ENCODE measurements at places on chromosomes 1 and 21.

DNA sequence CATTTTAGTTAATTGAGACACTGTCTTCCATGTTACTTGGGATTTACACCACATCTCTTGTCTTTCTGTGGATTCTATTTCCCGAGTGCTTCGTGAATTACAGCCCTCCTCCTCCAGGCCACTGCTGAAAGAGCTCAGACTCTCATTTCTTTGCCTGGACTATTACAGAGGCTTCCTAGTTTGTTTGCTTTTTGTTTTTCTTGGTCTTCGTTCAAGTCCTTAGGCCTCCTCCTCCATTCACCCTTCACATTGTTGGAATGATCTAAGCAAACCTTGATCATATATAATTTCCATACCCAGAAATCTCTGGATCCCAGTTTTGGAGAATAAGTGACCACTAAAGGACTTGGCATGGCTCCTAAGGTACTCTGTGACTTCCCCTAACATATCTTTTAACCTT, 94.1 kb downstream of the CNIH3 start:
- DNase-seq = no peak

DNA sequence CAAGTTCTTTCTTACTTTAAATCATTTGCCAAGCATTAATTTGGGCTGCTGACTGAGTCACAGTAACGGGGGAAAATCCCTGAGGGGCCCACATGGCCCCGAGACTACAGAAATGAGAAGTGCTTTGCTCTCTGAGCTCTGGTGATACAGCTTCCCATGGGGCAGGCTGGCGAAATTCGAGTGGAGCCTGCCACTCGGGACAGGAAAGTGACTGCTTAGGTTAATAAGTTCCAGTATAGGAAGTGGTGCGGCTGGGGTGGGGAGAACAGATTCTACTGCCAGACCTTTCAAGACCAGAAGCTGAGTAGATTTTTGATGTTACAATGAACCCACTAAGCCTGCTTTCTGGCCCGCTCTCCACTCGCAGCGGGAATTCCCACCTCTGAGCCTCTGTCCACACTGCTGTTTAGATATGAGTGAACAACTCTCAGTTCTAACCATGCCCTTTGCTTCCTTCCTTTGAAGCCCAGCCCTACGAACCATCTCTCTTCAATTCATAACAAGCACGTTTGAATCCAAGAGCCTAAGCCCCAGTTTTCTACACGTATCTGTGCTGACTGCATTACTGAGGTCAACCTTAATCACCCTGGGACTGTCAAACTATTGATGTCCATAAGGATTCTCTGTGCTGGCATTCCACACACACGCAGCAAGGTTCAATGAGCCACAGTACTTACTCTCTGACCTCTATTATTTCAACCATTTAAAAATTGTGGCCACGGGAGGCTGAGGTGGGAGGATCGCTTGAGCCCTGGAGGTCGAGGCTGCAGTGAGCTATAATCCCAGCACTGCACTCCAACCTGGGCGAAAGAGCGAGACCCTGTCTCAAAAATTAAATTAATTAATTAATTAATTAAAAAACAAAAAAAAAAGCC, 9.6 kb downstream of the ZBTB17 start:
- no peak for DNase-seq

- DNase-seq = no peak
Measured at GRCh38 chr1:228465571-228466146, 21.5 kb upstream of the RNF187 start.

DNA sequence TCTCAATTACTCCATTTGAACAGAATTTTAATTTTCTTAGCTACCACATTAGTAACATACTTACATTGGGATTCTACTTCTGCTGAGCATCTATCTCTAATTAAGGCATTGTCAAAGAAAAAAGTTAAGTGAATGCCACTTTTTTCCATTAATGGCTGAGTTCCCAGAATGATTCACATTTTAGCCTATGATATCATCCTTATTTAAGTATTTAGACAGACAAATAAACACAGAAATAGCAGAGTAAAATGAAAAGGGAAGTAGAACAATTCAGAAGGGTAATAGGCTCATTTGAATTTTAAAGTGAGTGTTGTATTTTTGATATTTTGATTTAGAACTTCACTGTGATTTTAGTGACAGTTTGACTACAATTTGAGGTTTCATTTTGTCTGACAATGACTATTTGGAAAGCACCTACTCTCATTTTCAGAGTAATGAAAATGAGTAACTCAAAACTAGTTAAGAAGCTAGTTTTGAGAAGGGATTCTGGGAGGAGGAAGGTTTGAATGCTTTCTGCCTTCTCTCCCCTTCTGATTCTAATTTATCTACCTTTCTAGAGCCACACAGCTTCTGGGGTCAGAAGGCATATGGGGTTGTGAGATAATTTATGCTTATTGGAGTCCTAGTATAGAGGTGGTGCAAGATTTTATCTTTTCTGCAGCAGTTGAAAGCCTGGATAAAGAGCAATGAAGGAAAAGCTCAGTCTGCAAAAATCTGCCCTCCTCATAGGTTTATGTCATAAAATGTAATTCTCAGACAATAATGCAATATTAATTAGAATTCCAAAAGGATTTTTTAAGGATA, 15.5 kb downstream of the LYPLAL1 start:
- no peak for DNase-seq

- no peak for DNase-seq
Measured at GRCh38 chr1:234584420-234584805, 25.6 kb downstream of the IRF2BP2 start.

DNA sequence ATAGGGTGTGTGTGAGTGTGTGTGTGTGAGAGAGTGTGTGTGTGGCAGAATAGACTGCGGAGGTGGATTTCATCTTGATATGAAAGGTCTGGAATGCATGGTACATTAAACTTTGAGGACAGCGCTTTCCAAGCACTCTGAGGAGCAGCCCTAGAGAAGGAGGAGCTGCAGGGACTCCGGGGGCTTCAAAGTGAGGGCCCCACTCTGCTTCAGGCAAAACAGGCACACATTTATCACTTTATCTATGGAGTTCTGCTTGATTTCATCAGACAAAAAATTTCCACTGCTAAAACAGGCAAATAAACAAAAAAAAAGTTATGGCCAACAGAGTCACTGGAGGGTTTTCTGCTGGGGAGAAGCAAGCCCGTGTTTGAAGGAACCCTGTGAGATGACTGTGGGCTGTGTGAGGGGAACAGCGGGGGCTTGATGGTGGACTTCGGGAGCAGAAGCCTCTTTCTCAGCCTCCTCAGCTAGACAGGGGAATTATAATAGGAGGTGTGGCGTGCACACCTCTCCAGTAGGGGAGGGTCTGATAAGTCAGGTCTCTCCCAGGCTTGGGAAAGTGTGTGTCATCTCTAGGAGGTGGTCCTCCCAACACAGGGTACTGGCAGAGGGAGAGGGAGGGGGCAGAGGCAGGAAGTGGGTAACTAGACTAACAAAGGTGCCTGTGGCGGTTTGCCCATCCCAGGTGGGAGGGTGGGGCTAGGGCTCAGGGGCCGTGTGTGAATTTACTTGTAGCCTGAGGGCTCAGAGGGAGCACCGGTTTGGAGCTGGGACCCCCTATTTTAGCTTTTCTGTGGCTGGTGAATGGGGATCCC, 18.3 kb upstream of the HDAC1 start:
- no peak for DNase-seq

- no peak for DNase-seq
Measured at GRCh38 chr1:78038071-78038470, 7.7 kb upstream of the GIPC2 start.

GRCh38 chr1:47794530-47794929, 202.7 kb downstream of the TRABD2B start:
- DNase-seq = no peak

GRCh38 chr1:86846164-86846647, 67.7 kb downstream of the SELENOF start:
- DNase-seq = no peak

GRCh38 chr1:55382806-55383305, 167.7 kb upstream of the USP24 start:
- DNase-seq = no peak

DNA sequence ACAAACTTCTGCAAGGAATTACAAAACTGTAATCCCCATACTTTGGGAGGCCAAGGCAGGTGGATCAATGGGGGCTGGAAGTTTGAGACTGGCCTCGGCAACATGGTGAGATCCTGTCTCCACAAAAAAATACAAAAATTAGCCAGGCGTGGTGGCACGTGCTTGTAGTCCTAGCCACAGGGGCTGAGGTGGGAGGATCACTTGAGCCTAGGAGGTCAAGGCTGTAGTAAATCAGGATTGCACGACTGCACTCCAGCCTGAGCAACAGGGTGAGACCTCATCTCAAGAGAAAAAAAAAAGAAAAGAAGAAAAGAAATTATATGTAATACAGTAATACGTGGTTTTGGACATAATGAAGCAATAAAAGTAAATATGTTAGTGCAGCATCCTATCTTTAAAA, 138.2 kb downstream of the COP1 start:
- no peak for DNase-seq

DNA sequence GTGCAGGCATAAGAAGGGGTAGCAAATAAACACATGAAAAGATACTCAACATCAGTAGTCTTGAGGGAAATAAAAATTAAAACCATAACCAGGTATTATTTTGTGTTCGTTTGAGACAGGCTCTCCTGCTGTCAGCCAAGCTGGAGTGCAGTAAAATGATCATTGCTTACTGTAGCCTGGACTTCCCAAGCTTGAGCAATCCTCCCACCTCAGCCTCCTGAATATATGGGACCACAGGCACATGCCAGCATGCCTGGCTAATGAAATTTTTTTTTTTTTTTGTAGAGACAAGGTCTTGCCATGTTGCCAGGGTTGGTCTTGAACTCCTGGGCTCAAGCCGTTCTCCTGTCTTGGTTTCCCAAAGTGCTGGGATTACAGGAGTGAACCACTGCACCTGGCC, 108.0 kb downstream of the DNM3 start:
- no peak for DNase-seq

DNA sequence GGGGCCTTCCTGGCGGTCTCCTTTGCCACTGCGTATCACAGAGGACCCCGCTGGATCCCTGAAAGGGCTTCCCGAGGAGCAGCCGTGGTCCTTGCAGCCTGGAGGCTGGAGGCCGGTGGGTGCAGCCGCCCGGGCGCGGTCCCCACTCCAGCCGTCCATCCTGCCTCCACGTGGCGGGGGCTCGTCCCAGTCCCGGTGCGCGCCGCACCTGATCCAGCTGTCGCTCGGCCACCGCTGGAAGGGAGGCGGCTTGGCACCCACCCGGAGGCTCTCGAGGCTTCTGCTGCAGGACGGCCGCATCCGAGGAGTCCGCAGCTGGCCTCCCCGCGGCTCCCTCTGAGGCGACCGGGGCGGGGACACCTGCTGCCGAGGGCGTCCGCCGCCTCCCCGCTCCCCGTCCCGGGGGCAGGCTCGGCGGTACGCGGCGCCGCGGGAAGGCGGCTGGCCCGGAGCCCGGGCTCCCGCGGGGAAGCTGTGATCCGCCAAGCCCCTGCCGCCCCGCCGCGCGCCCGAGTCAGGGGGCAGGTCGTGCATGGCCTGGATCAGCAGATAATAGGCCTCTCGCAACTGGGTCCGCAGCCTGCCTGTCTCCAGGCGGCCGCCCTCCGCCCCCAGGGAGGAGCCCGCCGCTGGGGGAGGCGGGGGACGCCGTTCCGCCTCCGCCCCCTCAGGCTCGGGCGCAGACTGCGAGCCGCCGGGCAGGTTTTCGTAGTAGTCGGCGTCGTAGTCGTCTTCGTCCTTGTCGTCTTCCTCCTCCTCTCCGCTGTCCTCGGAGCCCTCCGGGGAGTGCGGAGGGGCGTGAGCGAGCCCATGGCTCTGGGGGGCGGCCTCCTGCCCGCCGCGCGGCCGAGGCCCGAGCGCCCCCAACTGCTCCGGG, at the start of gene SYDE2:
Gene SYDE2 (minus strand): TSS at position 554 of the 877 bp plus-strand sequence. CDS start 20 bp downstream, at position 534.
- peak; percentile 26 for DNase-seq

DNA sequence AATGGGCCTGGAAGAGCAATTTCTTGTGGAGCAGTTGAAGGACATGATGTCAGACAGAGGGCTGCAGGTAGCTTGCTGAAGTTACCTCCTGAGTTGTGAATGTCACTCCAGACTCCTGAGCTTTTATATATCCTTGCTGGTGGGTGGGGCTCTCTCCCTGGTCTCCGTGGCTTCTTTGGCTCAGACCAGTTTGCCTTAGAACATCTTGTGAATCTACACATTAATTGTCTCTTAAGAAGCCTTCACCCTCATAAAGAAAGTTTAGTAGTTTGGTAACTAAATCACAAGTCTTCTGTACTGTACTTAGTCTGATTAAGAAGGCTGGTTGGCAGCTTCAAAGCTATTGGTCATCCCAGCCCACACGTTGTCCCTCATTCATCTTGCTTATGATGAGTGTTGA, at the start of gene KRTAP11-1:
Gene KRTAP11-1 (minus strand): TSS at position 101 of the 400 bp plus-strand sequence. CDS start 56 bp downstream, at position 45.
- DNase-seq = no peak

DNA sequence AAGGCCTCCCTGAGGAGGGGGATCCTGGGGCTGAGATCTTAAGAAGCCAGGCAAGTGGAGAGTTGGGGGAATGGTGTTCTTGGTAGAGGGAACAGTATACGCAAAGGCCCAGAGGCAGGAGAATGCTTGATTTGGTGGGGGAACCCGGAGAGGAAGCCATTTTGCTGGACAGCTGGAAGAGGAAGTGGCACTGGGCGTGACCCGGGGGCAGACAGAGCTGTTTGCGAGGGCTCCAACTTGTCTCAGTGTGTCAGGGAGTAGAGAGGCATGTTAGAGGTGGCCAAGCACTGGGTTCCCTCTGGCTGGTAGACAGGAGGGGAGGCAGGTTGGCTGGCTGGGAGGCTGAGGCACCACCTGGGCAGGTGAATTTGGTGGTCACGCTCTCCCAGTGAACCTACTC, 96.3 kb upstream of the ACTL8 start:
- no peak for DNase-seq

DNA sequence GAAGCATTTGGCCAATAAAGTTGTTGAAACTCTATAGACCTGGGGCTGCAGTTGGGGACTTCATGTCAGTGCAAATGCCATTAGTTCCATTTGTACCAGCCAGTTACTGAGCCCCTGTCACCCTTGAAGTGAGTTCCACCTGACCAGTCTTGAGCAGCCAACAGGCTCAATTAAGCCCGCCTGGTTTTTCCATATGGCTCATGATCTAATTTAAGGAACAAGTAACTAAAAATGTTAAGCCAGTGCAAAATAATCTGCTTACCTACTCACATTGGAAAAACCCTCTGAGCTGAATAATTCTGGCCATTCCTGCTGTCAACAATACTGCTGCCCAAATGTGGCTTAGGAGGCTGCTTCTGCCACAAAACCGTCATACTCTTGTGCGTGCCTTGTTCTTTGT, 21.6 kb downstream of the NSUN4 start:
- no peak for DNase-seq

DNA sequence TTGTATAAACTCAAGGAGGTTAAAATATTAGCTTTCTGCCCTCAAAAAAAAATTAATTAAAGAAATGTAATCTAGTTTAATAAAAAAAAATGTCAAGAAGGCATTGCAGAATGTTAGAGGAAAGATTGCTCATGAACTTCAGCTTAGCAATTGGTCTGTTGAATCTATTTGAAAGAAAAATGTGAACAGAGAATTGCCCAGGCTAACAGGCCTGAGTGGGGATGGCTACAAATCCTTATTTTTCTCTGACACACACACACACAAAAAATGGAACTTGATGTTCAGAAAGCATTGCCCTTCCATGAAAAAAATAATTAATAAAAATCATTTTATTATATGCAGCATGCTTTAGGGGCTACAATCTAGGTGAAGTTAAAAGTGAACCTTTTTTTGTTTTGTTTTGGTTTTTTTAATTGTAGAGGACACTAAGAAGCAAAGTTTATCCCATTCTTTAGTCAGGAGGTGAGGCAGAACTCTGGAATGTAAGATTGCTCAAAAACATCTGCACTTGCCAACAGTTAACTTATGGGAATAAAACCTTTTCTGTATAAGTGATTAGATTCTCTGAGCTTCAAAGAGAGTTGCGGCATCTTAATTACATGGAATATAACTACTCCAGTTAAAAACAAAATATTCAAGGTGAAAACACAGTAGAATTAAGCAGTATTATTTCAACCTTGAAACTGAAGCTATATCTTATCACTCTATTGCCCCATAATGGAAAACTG, 658.5 kb upstream of the ADGRL2 start:
- no peak for DNase-seq

Data from BE2C (cell line).